Activated naive CD4-positive, alpha-beta T cell treated with anti-CD3 and anti-CD28 coated beads for 36 hours (primary cell): ENCODE measurements at places on chromosomes 7 and 10.

GRCh38 chr7:115476671-115477181, 553.8 kb downstream of the TFEC start:
- no peaks in the 10 kb centered on the region for H3K36me3 ChIP-seq
- DNase-seq, result no peak
- H3K4me3 ChIP-seq, result peak overlapping the region; percentile 50
- peaks cover 30% of the 10 kb centered on the region for H3K27me3 ChIP-seq
- peaks cover 6% of the 10 kb centered on the region for H3K4me1 ChIP-seq

GRCh38 chr7:23422909-23423308, 47.4 kb downstream of the IGF2BP3 start:
- H3K27me3 ChIP-seq, result peaks cover 9% of the 10 kb centered on the region
- DNase-seq, result no peak
- H3K36me3 ChIP-seq, result no peaks in the 10 kb centered on the region
- H3K4me1 ChIP-seq, result peaks cover 9% of the 10 kb centered on the region

DNA sequence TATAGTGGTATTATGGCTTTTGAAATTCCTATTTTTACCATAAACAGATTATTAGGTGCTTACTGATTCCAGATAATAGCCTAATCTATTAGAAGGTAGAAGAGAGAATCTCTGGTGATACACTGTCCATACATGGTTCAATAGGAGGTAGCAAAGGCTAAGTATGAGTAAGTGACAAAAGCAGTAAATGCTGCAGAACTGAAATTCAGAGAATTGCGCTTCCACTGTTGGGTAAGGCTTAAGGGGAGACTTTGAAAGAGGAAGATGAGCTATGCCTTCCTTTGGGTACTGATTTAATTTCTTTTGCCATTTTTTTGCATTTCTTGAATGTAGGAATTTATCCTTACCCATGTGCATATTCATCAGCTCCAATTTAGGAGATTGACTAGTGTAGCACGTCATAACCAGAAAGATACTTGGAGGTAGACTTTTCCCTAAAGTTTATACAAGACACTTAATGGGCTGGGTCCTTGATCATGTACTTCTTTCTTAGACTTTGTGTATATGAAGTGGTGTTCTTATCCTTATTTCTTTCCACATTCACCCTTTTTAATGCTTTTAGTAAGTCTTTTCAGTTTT, 15.3 kb downstream of the MKLN1 start:
- H3K36me3 ChIP-seq, result peaks cover 13% of the 10 kb centered on the region
- no peak overlapping the region for H3K4me3 ChIP-seq
- no peaks in the 10 kb centered on the region for H3K27me3 ChIP-seq
- DNase-seq, result no peak
- H3K4me1 ChIP-seq, result peaks cover 51% of the 10 kb centered on the region

DNA sequence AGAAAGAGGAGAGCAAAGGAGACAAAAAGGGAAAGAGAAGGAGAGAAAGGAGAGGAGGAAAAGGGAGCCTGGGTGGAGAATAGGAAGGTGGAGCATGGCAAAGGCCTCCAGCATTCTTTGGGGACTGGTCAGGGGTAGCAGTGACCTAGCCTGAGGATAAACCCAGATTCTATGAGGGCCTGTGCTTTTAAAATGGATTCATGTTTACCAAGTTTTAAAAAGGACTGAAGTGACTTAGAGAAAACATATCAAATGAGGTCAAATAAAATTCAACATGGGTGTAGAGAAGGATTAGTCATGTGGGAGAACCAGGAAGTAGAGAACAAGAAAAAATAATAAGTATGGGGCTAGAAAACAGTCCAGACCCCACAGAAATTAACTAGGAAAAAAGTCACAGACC, 20.7 kb downstream of the CREB3L2 start:
- H3K4me3 ChIP-seq, result no peak overlapping the region
- H3K27me3 ChIP-seq, result no peaks in the 10 kb centered on the region
- no peak for DNase-seq

GRCh38 chr7:103795787-103796186, 193.7 kb downstream of the RELN start:
- no peaks in the 10 kb centered on the region for H3K4me1 ChIP-seq
- H3K4me3 ChIP-seq, result no peak overlapping the region
- H3K36me3 ChIP-seq, result no peaks in the 10 kb centered on the region
- peaks cover 2% of the 10 kb centered on the region for H3K27me3 ChIP-seq
- DNase-seq, result no peak

- no peak for DNase-seq
- no peak overlapping the region for H3K4me3 ChIP-seq
- no peaks in the 10 kb centered on the region for H3K27me3 ChIP-seq
- no peak overlapping the region for H3K27ac ChIP-seq
- H3K36me3 ChIP-seq, result no peaks in the 10 kb centered on the region
- peaks cover 12% of the 10 kb centered on the region for H3K4me1 ChIP-seq
Observed at GRCh38 chr10:11106621-11107374, 89.1 kb downstream of the CELF2 start.

- DNase-seq, result no peak
- H3K27me3 ChIP-seq, result no peaks in the 10 kb centered on the region
- no peak overlapping the region for H3K4me3 ChIP-seq
- H3K36me3 ChIP-seq, result peaks cover 3% of the 10 kb centered on the region
- no peak overlapping the region for H3K27ac ChIP-seq
Observed at GRCh38 chr10:74683067-74683466, 143.3 kb upstream of the KAT6B start.

GRCh38 chr7:138710536-138711385, 9.6 kb upstream of the SVOPL start:
- no peak overlapping the region for H3K4me3 ChIP-seq

GRCh38 chr10:74842301-74842954, 16.0 kb downstream of the KAT6B start:
- peaks cover 28% of the 10 kb centered on the region for H3K36me3 ChIP-seq
- no peak for DNase-seq
- no peak overlapping the region for H3K27ac ChIP-seq
- H3K27me3 ChIP-seq, result no peaks in the 10 kb centered on the region

- DNase-seq, result no peak
- no peak overlapping the region for H3K27ac ChIP-seq
- H3K36me3 ChIP-seq, result no peaks in the 10 kb centered on the region
- H3K27me3 ChIP-seq, result no peaks in the 10 kb centered on the region
- no peak overlapping the region for H3K4me3 ChIP-seq
- H3K4me1 ChIP-seq, result peaks cover 13% of the 10 kb centered on the region
Observed at GRCh38 chr7:156101355-156101754, 289.1 kb upstream of the SHH start.

DNA sequence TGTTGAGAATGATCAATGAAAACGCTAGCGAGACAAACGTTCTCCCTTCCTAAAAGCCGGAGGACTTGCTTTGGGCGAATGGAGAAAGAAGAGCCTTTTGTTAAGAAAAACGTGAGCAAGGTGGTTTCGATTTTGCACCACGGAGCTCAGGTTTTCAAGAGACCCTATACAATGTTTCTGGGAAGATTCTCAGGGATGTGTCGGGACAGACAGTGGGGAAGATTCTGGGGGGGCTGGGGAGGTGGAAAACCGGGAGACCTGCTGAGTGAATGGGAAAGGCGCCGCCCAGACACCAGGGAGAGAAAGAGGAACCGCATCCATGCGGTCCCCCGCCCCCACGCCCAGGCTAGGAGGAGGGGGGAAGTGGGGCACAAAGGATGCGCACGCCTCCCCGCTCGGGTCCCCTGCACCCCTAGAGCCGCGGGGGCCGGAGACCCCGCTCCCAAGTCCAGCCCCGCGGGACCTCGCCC, 745 bp downstream of the YWHAG start:
- H3K4me3 ChIP-seq, result peak overlapping the region; percentile 91
- DNase-seq, result peak; percentile 54
- H3K4me1 ChIP-seq, result peaks cover 45% of the 10 kb centered on the region
- H3K36me3 ChIP-seq, result peaks cover 33% of the 10 kb centered on the region

DNA sequence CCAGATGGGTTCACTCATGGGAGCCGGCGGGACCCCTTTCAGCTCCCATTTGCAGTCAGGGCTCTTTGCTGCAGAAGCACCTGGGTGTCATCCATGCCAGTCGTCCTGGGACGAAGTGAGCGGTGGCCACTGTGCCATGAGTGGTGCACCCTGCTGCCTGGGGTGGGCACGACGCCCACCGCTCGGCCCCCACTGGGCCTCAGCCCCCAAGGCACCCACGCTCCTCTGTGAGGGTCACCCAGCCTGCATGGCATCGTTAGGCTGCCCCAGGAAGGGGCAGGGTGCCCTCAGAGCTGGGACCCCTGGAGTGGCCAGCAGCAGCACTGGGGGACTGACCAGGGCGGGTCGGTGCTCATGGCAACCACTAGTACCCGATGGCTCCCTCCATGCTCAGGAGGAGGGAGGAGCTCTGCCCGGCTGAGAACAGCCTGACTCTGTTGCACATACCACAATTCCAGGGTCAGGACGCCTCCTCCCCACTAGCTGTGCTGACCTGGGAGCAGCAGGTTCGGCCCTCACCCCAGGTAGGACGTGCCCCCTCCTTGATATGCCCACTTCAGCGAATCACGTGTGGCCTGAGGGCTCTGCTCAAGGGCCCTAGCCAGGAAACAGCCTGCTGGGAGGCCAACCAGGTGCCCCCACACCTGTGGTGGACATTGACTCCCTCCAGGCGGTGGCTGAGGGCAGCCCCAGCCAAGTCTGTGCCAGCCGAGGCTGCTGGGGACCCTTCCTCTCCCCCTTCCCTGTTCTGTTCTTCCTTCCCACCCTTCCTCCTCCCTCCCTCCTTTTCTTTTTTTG, 28.5 kb upstream of the CFAP46 start:
- DNase-seq, result no peak
- no peak overlapping the region for H3K4me3 ChIP-seq
- no peak overlapping the region for H3K27ac ChIP-seq
- H3K27me3 ChIP-seq, result peaks cover 18% of the 10 kb centered on the region
- no peaks in the 10 kb centered on the region for H3K36me3 ChIP-seq

DNA sequence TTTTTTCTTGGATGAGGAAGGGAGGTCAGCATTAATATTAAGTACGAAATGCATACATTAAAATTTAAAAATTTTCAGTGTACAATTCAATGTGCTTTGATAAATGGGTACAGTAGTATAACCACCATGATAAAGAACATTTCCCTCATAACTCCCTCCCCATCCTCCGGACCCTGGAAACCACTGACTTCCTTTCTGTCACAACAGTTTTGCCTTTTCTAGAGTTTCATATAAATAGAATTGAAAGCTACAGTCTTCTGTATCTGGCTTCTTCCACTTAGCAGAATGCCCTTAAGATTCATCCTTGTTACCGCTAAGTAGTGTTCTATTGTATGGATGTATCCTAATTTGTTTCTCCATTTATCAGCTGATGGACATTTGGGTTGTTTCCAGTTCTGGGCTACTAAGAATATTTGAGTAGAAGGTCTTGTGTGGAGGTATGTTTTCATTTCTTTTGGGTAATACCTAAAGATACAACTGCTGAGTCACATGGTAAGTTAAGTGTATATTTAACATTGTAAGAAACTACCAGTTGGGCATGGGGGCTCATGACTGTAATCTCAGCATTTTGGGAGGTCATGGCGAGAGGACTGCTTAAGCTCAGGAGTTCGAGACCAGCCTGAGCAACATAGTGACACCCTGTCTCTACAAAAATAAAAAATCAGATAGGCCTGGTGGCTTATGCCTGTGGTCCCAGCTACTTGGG, 30.8 kb downstream of the ABI1 start:
- H3K4me3 ChIP-seq, result no peak overlapping the region
- no peak for DNase-seq
- no peaks in the 10 kb centered on the region for H3K27me3 ChIP-seq
- H3K36me3 ChIP-seq, result peaks cover 10% of the 10 kb centered on the region
- H3K4me1 ChIP-seq, result peaks cover 56% of the 10 kb centered on the region

DNA sequence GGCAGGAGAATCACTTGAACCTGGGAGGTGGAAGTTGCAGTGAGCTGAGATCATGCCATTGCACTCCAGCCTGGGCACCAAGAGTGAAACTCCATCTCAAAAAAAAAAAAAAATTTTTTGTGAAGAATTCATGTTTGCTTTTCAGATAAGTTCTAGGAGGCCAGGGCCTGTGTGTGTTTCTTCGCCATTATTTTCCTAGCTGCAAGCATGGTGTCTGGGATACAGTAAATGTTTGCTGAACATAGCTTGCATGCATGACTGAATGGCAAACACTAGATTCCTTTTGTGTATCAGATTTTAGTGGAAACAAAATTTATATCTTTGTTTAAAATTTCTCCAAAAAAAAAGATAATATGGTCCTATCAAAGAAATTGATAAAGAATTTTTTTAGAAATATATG, 9.7 kb upstream of the MACC1 start:
- no peak overlapping the region for H3K27ac ChIP-seq
- no peaks in the 10 kb centered on the region for H3K4me1 ChIP-seq
- peaks cover 3% of the 10 kb centered on the region for H3K27me3 ChIP-seq
- no peak overlapping the region for H3K4me3 ChIP-seq

- H3K4me3 ChIP-seq, result no peak overlapping the region
- peaks cover 13% of the 10 kb centered on the region for H3K27me3 ChIP-seq
- peak; percentile 37 for DNase-seq
- H3K27ac ChIP-seq, result no peak overlapping the region
- H3K36me3 ChIP-seq, result no peaks in the 10 kb centered on the region
Observed at GRCh38 chr10:89793649-89794254, 92.4 kb downstream of the KIF20B start.

DNA sequence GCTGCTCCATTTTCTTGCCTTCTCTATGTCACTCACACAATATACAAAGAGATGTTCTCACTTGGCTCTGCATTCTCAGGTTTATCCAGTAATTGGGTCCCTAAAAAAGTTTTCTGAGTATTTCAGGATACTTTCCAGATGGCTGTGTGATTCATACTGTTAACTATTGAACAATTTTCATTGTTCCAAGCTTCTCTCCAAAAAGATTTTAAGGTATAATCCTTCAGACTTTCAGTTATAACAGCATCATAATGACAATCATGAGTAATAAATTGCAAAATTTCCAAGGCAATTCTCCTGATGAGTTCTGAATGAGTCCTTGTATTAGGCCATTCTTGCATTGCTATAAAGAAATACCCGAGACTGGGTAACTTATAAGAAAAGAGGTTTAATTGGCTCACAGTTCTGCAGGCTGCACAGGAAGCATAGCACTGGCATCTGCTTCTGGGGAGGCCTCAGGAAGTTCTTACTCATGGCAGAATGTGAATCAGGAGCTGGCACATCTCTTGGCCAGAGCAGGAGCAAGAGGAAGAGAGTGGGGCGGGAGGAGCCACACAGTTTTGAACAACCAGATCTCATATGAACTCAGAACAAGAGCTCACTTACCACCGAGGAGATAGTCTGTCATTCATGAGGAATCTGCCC, 148.1 kb downstream of the SLC16A9 start:
- H3K27me3 ChIP-seq, result peaks cover 6% of the 10 kb centered on the region
- H3K4me3 ChIP-seq, result no peak overlapping the region
- H3K27ac ChIP-seq, result no peak overlapping the region
- no peaks in the 10 kb centered on the region for H3K4me1 ChIP-seq

- H3K4me3 ChIP-seq, result peak overlapping the region; percentile 57
- DNase-seq, result no peak
- H3K27me3 ChIP-seq, result peaks cover 60% of the 10 kb centered on the region
- H3K27ac ChIP-seq, result no peak overlapping the region
- no peaks in the 10 kb centered on the region for H3K36me3 ChIP-seq
Observed at GRCh38 chr10:92690915-92691590, 1.3 kb downstream of the HHEX start.

- no peaks in the 10 kb centered on the region for H3K27me3 ChIP-seq
- H3K27ac ChIP-seq, result no peak overlapping the region
- no peak for DNase-seq
- no peaks in the 10 kb centered on the region for H3K4me1 ChIP-seq
- H3K4me3 ChIP-seq, result no peak overlapping the region
Observed at GRCh38 chr10:13615650-13616300, 29.0 kb downstream of the PRPF18 start.
